ENCODE measurements at places on chromosomes 3 and 15.
A peak's percentile ranks its signal among the peaks of the same experiment; 100 is the strongest.

DNA sequence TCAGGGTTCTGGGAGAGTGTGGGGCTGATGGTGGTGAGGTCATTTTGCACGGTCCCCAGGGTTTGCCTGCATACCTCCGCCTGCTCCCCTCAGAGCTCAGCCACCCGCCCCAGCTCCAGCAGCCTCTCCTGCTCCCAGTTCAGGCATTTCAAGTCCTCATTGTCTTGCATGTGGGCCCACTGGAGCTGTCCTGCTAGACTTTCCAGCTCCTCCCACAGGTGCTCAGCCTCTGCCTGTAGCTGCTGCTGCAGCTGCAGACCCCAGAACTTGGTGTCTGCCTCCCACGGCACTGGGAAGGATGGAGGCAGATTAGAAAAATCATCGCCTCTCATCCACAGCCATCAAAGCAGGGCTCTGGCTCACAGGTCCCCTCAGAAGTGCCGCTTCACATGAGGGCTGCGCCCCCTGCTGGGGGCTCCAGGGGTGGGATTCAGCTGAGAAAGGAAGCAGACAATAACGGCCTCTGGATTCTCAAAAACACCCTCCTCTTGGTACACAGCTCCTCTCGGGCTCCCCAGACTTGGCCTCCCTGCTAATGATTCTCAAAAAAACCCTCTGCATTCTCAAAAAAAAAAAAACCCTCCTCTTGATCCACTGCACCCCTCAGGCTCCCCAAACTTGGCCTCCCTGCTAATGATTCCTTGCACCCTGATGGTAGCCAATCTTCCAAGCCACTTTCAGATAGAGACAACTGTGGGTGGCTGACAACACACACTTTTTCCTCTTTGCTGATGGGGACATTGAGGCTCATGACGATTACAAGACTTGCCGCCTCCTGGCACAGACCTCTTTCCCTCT is 89.3 kb upstream of the C2CD4B start:
- peak; percentile 10 for DNase-seq

DNA sequence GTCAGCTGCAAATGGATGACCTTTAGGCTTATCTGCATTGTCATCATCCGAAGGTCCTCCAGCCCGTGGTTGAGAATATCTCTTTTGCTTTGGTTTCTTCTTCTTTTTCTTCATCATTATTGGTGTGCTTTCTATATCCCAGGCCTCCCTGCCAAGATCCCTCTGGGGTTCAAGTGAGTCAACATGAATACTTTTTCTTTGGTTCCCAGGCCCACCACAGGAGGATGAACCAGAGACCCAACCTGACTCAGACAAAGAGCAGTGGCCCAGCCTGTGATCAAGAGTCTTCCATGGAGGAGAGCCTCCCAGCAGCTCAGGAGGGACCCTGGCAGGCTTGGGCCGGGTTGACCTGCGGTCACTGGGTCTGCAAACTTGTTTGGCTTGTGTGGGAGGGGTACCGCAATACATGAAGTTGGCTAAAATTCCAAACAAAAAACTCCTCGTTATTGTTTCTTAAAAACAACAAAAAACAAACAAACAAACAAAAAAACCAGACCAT is 104.2 kb downstream of the MAP4 start:
- DNase-seq: no peak

DNA sequence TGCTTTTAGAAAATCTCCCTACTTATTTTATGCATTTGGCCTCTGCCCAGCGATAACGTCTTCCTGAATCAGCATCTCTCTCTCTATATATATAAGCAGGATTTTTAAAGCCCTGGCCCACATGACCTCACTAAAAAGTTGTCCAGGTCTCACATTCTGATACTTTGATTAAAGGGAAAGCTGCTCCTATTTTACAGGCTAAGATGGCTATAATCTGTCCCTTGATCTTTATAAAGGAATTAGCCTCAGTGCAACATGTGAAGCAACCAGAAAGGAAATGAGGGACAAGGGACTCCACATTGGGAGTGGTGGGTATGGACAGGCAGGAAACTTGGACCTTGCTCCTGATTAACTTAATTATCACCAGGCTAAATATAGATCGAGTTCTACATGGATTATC is 25.6 kb upstream of the MUC13 start:
- DNase-seq: no peak

DNA sequence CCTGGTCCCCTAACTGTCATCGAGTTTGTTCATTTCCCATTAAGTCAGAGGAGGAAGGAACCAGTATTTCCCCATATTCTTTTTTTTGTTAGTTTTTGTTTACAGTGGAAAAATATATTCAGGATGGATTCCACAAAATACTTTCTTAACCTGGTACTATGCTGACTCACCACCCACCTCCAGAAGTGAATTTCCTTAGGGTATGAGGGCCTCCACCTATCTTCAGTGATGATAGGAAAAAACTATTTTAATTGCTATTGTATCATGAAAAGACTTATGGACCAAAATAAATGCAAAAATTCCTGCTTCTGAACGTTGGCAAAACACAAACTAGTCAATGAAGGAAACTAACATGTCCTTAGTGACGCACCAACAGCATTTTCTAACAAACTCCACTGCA is 64.2 kb upstream of the FOXP1 start:
- DNase-seq: no peak

DNA sequence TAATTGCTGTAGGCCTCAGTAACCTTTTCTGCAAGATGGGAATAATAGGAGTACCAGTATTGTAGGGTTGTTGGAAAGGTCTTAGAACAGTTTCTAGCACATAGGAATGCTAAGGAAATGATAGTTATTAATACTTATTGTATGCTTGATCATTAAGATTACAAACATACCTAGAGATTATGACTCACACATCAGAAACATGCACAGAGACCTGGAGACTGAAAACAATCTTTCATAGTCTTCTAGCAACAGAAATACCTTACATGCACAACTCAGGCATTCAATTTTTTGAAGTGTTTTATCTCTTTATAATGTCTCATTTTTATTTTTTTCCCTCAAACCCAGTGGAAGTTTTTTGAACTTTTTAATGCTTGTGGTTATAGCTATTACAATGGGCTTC is 104.4 kb upstream of the ZBTB20 start:
- DNase-seq: no peak

DNA sequence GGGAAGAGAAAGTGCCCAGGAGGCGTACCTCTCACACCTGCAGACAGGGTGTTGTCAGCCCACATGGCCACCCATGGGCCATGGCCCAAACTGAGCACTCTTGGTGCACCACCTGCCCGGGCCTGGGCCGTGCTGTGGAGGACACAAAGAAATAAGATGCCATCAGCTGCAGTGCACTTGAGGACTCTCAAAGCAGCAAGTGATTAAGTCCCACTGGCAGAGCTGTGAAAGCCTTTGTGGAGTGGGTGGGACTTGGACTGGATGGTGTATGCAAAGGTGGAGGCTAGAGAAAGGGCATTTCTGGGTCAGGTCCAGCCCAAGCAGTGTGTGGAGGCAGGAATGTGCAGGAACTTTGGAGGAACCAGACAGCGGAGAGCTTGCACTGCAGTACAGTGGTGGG is 122.3 kb downstream of the MEGF11 start:
- no peak for DNase-seq

- peak; percentile 40 for DNase-seq
These were observed 78.9 kb upstream of the DPH6 start for GRCh38 chr15:35624881-35625280.

- no peak for DNase-seq
These were observed 115.3 kb downstream of the MEGF11 start for GRCh38 chr15:66138096-66138783.

GRCh38 chr3:162125790-162126189 is 629.2 kb downstream of the OTOL1 start:
- no peak for DNase-seq

GRCh38 chr15:92438471-92438870 is 44.8 kb downstream of the ST8SIA2 start:
- peak; percentile 75 for DNase-seq

DNA sequence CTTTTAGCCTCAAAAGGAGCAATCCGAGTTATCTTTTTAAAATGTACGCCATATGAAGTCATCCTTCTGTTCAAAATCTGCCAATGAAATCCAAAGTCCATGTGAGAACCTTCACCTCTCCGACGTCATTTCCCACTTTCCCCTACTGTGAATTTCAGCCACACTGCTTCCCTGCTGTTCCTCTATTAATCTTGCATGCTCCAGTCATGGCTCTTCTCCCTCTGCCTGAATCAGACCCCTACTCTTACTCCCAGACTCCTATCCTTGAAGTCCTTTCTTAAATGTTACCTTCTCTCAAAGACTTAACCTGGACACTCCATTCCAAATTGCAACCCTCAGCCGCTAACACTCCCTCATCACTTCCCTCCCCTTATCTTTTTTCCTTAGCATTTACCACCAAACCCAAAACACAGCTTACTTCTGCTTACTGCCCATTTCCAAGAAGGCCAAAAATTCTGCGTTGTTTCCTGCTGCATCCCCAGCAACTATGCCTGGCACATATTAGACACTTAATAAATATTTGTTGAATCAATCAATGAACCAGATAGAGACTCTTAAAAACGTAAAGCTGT is 1.2 kb downstream of the NKIRAS1 start:
- no peak for DNase-seq

GRCh38 chr3:64355401-64355807 is 130.1 kb upstream of the PRICKLE2 start:
- no peak for DNase-seq

- no peak for DNase-seq
These were observed 87.9 kb downstream of the KLF15 start for GRCh38 chr3:126269354-126269753.

GRCh38 chr3:195908694-195909581 is 587 bp upstream of the TNK2 start:
- no peak for DNase-seq

DNA sequence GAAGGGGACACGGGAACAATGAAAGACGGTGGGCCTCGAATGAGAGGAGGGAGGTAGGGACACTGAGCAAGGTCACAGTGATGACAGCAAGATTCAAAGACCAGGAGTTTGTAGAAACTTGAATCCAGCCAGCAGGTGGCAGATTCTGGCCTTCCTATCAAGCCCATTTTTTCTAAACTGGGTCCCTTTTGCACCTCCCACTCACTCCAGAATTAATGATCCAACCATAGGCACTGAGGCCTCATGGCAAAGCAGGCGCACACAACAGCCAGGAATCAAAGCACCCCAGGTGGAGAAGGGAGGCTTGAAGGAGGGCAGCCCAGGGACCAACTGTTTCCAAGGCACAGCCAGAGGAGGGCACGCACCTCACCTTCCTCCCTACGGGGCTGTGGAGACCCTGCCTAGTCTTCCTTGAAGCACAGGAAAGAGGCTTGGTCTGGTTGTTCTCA is 90.2 kb downstream of the ANP32A start:
- peak; percentile 50 for DNase-seq

GRCh38 chr15:40006003-40006402 is 33.0 kb downstream of the SRP14 start:
- DNase-seq: no peak

DNA sequence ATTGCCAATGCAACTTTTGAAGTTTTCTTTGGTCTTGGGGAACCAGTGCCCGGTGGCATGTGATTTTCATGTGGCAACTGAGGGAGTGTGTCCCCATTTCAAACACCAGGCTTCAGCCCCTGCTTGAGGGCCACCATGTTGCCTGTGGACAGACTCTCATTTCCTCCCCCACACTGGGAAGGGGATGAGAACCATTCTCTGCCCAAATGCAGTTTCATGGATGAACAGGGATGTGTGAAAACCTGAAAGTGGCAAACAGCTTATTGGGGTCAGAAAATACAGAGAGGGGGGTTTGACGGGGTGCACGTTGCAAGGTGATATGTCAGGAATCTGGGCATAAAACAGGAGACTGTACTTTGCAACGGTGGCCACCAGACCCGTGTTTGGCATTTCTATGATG is 6.3 kb downstream of the FAM107A start:
- DNase-seq: no peak

DNA sequence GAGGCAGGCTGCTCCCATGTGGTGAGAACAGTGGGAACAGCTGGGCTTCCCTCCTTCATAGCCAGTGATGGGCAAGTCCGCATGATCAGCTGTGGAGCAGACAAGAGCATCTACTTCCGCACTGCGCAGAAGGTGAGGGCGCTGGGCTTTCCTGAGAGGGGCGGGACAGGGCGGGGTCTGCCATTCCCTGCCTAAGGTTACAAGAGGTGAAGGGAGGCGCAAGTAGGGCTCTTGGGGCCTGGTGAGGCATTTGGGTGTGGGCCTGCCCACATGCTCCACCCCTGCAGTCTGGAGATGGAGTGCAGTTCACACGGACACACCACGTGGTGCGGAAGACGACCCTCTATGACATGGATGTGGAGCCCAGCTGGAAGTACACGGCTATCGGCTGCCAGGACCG is 10.6 kb upstream of the JMJD7 start:
- DNase-seq: no peak

GRCh38 chr3:152508705-152509104 is 240.0 kb downstream of the MBNL1 start:
- DNase-seq: no peak

DNA sequence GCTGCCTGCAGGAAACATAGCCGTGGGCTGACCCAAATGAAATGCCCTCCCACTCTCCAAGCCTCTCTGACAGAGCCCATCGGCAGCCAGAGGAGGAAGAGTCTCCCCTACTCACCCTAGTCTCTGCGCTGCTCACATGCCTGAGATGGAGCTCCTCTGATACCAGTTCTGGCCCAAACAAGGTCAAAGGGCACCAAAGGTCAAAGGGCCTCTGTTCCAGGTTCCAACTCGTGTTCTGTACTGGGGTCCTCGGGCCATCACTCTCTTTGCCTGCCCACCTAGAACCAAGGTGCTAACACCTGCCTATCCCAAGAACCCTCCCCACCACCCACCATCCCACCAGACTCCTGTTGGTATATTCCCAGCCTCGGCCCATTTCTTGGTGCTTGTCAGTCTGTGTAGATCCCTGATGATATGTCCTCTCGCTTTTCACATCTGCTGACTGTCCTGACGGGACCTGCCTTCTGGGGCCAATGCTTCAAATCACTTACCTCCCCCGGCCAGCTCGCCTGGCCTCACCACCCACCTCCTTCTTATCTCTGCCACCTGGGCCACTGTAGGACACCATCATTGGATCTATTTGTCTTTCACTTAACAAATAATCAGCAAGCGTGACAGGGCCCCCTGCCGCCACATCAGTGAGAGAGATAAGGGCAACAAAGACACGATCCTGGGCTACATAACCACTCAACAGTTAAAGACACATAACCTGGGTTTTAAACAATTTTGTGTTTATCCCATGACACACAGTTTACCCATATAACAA is 90.4 kb downstream of the SRGAP3 start:
- no peak for DNase-seq

GRCh38 chr15:22788004-22788403 is 1.6 kb downstream of the NIPA1 start:
- DNase-seq: no peak

GRCh38 chr15:45943240-45943639 is 308.4 kb downstream of the SQOR start:
- no peak for DNase-seq

GRCh38 chr3:33659856-33660434 is 58.1 kb downstream of the CLASP2 start:
- no peak for DNase-seq

GRCh38 chr15:48631176-48631770 is 14.2 kb downstream of the FBN1 start:
- DNase-seq: no peak
